ENCODE measurements at places on chromosomes 2 and 18.

GRCh38 chr2:110768591-110768990, 36.2 kb downstream of the ACOXL start:
- DNase-seq: no peak

- no peak for DNase-seq
Measured at GRCh38 chr2:174587579-174587978, 10.0 kb downstream of the WIPF1 start.

- DNase-seq: no peak
Measured at GRCh38 chr2:203730883-203731282, 24.4 kb downstream of the CD28 start.

DNA sequence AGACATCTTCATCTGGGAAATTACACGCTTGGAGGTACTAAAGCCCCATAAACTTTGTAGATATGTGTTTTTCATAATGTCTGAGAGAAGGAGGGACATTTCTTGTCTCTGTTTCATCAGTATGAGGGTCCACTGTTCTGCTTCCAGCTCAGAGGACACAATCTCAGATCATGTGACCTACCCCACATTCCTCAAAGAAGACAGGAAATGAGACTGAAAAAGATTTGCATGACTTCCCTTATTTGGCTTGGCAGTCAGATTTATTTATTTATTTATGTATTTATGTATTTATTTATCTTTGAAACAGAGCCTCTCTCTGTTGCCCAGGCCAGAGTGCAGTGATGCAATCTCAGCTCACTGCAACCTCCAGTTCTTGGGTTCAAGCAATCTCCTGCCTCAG, 463.7 kb upstream of the RGPD4 start:
- no peak for DNase-seq

- DNase-seq: no peak
Measured at GRCh38 chr2:218555527-218555926, 12.6 kb downstream of the USP37 start.

DNA sequence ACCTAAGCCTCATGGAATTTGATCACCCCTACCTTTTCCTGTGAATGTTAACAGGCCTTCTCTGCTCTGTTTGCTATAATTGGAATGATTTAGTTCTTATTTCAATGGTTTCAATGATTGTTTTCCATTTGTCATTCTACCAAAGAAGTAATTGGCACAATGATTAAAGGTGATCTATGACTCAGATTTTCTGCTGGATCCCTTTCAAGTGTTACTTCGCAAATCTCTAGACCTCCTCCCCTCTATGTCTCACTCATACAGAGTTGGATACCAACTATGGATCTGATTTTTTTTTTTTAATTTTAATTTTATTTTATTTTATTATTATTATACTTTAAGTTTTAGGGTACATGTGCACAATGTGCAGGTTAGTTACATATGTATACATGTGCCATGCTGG, 29.6 kb upstream of the FAM117B start:
- DNase-seq: no peak

DNA sequence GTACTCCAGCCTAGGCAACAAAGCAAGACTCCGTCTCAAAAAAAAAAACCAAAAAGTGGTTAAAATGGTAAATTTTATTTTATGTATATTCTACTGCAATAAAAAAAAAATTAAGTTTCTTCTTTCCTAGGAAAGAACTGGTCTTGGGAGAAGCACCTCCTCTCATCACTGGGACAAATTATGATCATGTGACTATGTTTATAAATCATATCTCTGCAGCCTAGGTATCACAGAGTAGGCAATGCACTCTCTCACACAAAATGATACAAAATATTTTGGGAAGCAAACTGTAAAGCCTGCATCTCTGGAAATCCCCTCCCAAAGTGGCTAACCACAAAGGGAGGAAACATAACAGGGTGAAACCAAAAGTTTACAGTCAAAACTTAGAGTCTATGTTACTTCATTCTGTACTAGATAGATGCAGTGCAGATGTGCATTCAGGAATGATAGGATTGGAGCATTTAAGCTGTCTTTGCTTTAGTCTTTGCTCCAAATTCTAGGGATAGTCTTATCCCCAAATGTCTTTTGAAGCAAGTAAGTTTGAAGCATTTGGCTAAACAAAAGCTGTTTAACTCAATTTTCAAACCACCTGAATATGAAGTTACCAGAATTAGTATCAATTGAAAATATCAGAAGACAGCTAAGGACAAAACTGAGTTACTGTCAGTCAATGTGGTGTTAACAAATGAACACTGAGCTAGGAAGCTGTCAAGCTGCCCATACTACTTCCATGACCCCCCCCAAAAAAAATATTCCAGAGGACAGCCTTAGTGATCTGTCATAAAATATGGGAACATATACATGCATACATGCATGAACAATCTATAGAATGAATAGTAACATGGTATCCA, 21.1 kb upstream of the MALT1 start:
- no peak for DNase-seq

DNA sequence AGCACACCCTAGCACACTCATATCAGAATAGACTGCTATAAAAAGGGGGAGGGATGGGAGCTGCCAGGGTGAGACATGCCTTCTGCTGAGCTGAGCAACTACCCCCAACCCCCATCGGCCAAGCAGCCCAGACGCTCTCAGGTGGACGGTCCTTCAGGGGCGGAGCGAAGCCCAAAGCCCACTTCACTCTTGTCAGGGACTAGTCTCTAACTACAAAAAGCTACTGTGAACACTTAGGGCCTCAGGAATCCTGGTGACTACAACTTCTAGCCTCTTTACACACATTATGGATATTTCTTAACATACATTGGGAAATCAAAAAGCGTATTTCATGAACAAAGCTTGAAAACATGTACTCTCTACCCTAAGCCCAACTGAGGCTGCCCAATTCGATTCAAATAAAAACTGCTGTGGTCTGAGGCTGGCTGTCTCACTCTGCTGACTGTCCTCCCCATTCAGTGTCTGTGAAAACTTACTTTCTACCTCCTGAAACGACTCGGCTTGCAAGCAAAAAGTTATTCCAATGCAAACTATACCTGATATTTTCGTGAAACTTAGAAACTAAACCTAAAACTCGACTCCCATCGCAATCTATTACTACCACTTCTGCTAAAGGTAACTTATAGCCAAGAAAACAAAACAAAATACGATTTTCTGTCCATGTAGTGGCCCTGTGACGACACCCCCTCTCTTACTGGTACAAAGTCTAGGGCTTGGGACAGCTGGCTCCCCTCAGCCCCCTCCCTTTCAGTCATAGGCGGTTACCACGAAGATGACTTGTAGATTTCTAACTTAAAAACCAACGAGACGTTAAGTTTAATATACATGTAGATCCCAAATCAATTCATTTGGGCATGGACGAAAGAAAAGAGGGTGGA, 1.2 kb downstream of the SERTAD2 start:
- DNase-seq: no peak

DNA sequence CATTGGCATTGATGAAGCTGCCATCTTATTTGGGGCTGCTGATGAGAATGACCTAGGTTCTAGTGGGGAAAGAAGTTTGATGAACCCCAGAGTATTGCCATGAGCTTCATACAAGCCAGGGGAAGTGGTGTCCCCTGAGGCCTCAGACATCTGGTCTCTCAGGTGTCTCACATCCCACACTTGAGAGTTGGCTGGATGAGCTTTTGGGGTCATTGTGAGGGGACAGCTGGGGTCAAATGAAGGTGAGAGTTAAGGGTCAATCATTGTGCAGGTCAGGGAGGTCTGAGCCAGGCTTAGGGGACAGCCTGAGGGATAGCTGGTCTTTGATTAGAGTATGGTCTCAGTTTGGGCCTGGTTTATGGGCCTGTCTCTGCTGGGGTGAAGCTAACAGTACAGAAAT, 336.5 kb downstream of the CYP26B1 start:
- DNase-seq: no peak

DNA sequence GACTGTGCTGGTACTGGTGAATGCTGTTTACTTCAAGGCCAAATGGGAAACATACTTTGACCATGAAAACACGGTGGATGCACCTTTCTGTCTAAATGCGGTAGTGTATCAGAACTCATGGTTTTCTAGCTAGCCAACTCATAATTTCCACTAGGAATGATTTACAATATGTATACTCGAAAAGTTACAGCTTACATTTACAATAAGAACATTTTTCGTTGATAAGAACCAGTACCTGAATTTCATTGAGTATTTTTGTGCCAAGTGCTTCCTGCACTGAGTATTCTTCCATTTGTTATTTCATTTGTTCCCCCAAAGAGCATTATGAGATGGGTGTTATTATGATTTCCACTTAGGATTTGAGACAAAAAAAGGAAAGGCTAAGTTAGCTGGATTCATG, 21.9 kb downstream of the SERPINB12 start:
- DNase-seq: no peak

GRCh38 chr18:21686282-21687105, 18.1 kb downstream of the ABHD3 start:
- DNase-seq: no peak

GRCh38 chr2:126239320-126239955, 416.5 kb upstream of the GYPC start:
- DNase-seq: no peak

Data from GM12891 (cell line).